ENCODE measurements at places on chromosomes 5 and 9.

- DNase-seq = peak; percentile 13
Measured at GRCh38 chr9:134738869-134739659, 97.5 kb downstream of the COL5A1 start.

- DNase-seq = no peak
Measured at GRCh38 chr5:126137891-126138280, 285.3 kb upstream of the GRAMD2B start.

DNA sequence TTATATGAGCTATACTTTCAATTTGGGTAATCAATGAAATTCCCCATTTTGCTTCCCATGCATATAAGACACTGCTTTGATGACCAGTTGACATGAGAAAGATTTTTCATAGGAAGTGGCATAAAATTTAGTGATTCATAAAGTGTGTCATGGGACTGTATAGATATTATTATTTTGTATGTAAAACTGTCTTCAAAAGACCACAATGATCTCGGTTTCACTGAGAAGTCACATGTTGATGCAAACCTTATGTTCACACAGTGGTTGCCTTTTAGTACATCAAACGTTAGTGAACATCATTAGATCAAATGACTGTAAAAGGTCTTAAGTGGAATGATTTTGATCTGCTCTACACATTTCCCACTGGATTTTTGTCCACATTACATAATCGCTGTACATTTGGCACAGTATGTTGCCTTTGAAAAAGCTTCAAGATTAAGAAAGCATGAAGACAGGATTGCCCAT is 349.2 kb upstream of the MEF2C start:
- no peak for DNase-seq

DNA sequence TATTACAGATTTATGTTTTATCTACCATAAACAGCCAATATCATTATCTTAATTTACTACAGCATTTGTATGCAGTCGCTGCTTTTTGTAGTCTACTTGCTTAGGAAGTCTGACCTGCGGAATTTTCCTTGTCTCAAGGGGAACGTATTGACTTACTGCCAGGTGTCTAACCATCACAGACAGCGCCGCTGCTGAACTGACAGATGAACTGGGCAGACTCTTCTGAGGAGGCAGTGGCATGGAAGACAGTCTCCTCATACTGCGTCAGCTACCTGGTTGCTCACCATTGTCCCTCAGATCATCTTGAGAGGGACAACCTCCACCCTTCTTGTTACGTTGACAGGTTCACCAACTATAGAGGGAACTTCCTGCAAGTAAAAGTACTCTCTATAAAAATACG is 574.3 kb upstream of the ZNF462 start:
- DNase-seq = no peak

- peak; percentile 85 for DNase-seq
Measured at GRCh38 chr9:2559192-2560152, 62.1 kb upstream of the VLDLR start.

- no peak for DNase-seq
Measured at GRCh38 chr5:126686451-126687126, 85.8 kb downstream of the PHAX start.

- DNase-seq = no peak
Measured at GRCh38 chr5:40853632-40854192, 12.5 kb downstream of the CARD6 start.

- DNase-seq = no peak
Measured at GRCh38 chr9:137270929-137271695, 6.4 kb upstream of the TOR4A start.

DNA sequence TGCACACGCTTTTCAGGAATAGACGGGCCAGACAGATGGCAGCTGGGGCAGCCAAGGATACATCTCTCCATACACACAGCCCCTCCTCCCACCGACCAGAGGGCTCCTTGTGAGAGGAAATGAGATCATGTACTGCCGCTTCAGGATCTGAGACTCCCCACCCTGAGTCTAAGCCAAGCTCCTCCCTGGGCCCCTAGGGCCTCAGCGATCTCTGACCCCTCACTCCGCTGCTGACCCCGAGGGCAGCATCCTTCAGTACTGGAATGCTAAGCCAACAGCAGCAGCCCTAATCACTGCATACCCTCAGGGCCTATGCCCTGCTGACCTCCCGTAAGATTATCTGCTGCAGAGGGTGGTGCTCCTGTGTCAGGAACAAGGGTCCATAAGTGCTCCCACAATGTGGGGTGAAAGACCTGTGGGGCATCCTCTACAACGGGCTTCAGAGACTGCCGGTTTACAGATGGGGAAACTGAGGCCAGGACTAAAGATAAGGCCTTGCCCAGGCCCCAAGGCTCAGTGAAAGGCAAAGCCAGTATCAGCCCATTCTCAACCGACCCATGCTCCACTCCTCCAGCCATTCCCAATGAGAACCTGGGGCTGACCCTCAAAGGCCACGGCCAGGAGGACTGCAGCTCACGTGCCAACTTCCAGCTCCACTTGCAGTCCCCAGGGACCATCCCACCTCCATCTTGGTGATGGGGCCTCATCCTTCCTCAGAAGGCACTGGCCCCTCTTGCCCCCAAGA is 37.5 kb downstream of the BICD2 start:
- DNase-seq = no peak

- no peak for DNase-seq
Measured at GRCh38 chr5:172841256-172841655, 7.2 kb downstream of the ERGIC1 start.
